ENCODE measurements at places on chromosomes 2 and 18.

- peak; percentile 85 for DNase-seq
Observed at GRCh38 chr18:76686737-76687231, 135.6 kb upstream of the ZNF236 start.

DNA sequence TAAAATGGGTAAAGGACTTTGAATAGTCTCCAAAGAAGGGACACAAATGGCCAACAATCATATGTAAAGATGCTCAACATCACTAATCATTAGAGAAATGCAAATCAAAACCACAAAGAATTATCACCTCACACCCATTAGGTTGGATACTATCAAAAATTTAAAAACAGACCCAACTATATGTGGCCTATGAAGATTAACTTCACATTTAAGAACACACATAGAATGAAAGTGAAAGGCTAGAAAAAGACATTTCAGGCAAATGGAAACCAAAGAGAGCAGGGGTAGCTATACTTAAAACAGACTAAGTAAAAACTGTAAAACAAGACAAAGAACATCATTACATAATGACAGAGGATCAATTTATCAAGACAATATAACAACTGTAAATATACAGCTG lies 53.5 kb upstream of the ASPRV1 start:
- no peak for DNase-seq

DNA sequence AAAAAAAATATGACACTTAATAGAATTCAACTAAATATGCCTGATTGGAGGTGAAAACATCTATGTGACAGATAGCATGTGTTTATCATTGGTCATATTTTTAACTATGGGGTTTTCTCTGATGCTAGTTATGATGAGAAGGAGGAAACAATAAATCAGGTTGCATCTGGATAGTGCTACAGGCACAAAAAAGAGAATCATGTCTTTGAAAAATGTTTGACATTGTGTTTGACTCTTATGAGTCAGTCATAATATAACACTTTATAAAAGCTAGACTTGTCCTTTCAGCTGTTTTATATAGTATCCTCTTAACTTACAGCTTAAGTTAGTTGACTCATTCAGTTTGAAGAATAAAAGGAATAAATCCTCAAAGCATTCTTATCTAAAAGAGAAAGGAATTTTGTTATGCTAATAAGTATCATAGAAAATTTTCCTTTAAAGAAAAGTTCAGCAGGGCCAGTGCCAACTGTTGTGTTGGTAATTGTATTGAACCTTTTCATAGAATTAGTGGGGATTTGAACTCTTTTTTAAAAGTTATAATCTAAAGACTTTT lies 78.4 kb upstream of the UBXN4 start:
- DNase-seq, result no peak

DNA sequence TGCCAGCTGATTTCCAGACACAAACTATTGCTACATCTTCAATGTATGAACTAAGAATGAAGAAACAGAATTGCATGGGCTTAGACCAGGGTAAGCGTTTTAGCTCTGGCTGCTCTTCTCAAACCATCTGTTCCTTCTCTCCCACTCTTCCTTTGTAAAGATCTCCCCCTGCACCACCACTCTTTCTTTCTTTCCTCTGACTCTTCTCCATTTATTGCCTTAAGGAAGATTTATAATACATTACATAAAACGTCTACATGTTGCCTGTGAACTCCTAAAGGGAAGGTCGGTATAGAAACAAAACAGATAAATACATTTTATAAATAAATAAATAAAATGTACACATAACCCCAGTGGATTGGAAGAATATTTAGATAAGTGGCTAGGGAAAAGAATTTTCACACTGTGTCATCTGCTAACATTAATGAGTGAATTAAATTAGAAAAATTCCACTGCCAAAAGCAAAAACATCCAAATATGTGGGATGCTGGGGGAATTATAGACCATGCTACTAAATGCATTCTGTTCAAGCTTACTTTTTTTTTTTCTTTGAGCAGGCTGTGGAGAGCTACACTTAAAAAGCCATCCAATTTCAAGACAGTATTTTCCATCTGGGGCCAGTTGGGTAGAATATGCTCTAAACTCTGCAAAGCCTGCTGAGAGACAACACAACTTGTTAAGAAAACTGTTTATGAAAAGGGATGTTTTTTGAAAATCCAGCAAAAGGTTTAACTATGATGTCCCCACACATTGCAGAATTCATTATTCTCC lies 41.5 kb downstream of the NCKAP5 start:
- no peak for DNase-seq

- DNase-seq, result no peak
Observed at GRCh38 chr2:202690321-202690900, 55.6 kb downstream of the FAM117B start.

DNA sequence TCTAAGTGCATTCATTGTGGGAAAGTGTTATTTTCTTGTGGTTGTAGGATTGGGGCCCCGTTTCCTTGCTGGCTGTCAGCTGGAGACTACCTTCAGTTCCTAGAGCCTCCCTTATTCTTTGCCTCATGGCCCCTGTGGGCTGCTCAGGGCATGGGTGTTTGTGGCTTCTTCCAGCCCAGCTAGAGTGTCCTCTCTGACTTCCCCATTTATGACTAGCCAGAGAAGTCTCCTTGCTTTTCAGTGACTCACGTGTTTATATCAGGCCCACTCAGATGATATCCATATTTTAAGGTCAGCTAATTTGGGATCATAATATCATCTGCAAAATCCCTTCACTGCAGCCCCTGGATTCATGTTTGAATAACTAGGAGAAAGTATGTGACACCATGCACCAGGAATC lies 62.8 kb downstream of the DTNA start:
- DNase-seq, result peak; percentile 18

DNA sequence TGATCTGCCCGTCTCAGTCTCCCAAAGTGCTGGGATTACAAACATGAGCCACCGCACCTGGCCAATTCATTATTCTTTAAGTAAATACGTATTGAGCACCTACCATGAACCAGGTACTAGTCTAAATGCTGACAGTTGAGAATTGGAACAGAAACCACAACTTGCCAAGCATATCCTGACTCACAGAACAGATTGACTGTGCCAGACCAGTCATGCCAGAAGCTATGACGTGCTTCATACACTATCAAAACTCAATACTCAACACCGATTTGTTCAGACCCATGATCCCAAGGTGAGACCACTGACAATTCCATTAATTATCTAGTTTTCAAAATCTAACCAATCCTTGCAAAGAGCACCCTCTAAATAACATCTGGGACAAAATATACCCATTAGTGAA lies 148.6 kb downstream of the B3GNT2 start:
- peak; percentile 28 for DNase-seq

DNA sequence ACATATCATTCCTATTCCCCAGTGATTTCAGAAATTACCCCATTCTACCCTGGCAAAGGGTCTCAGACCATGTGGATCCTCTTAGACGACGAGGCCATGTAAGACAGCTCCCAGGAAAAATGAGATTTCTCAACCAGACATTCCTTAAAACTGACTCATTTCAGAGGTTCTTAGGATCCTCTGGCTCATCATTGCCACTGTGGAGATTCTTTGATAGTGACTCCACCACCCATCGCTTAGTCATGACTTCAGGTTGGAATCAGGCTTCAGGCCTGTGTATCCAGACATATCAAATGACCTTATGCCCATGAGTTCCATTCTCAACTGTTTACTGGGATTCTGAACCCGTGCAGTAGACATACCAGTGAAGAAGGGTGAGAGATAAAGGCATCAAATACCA lies 245.6 kb upstream of the TCF4 start:
- peak; percentile 88 for DNase-seq

- DNase-seq, result no peak
Observed at GRCh38 chr18:42094875-42095274, 139.8 kb downstream of the PIK3C3 start.

DNA sequence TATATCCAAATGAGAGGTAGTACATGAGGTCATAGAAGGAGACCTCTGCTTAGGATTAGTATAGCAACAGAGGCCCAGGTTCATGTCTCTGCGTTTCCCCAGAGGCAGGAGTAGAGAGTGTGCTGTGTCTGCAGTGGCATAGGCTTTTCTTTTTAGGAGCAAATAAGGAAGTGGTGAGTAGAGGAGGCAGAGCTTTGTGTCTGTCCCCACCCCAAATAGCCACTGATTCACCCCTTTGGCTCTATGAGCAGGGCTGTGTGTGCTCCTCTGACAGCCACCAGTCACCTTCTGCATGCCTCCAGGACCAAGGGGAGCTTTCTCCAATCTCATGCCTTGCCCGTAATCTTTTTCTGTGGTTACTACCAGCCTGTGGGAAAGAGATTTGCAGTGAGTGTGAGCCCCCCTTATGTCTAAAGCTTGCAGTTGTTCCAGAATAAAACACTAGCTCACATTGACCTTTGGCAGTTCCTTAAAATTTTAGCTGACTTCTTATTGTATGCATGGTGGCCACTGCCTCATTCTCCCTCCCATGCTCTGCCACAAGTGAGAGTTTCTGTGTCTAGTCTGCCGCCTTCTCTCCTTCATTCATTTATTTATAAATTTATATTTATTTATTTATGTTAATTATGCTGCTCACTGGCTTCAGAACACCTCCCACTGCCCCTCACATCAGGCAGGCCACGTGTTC lies 23.5 kb upstream of the ELAC1 start:
- DNase-seq, result peak; percentile 20

- DNase-seq, result no peak
Observed at GRCh38 chr2:37443082-37443481, 98.7 kb downstream of the QPCT start.

DNA sequence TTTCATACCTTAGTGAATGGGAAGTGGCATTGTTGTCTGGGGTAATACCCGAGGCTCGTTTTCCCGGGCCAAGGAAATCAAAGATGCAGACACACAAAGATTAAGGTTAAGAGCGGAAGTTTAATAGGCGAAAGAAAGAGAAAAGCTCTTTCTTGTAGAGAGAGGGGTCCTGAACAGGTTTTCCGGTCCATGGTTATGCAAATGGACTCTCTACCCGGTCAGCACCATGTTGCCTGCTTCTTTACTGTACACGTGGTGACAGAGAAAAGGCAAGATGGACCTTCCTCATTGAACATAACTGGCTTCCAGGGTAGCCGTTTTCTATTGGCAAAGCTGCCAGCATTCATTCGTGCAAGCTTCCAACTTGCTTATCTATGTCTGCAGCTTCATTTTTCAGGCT lies 2063.5 kb downstream of the SUCLG1 start:
- DNase-seq, result no peak

DNA sequence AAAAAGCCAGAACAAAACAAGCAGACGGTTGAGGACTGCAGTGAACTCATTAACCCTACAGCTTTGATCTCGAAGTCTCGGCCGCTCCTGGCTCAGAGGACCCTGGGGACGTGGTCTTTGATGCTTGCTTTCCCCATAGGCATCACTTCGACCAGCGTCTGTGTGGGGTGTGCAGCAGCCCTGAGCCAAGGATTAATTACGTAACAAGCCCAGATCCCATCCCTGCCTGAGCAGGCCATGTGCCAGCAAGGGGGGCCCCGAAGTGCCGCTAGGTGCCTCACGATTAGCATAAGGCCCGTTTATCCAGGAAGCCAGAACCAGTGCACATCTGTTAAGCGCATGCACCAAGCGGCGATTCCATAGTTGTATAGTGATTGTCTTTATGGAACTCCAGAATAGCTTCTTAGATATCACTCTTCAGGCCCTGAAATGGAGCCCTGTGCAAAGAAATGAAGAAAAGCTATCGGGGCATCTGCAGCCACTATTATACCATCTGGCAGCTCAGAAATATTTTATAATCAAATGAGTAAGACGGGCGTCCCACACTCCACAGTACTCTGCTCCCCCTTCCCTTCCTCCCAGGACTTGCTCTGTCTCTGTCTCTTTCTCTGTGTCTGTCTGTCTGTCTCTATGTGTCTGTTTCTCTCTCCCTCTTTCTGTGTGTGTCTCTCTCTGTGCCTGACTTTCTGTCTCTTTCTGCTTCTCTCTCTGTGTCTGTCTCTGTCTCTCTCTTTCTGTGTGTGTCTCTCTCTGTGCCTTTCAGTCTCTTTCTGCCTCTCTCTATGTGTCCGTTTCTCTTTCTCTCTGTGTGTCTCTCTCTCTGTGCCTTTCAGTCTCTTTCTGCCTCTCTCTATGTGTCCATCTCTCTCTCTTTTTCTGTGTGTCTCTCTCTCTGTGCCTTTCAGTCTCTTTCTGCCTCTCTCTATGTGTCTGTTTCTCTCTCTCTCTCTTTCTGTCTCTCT lies 41.7 kb downstream of the HPCAL1 start:
- no peak for DNase-seq

- peak; percentile 63 for DNase-seq
Observed at GRCh38 chr18:2981212-2981728, 31.7 kb downstream of the LPIN2 start.

DNA sequence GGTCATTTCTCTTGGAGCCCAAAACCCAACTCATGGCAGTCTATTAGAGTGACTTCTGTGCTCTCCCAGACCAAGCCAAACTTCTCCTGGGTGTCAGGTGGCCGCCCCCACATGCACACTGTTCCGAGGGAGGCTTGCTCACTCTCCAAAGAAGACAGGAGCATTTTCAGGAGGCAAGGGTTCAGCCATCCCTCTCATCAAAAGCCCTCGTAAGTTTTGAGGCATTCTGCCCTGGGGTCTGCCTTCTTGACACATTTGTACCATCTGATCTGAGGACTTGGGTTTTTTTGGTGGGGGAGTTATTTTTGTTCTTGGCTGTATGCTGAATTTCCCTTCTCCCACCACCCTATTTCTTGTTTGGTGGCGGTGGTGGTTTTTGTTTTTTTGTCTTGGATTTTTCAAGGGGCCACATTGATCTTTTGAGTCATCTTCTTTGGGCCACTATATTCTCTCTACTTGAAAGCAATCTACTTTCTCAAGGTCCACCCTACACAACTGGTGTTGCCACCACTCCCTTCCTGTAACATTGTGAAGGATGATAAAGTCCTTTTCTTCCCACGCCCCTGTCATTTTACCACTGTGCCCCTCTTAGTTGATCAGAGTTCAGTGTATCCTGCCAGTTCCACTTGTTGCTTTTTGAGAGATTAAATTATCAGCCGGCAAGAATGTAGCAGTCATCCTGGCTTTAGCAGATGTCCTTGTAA lies 255.8 kb downstream of the CYP26B1 start:
- DNase-seq, result no peak

- peak; percentile 38 for DNase-seq
Observed at GRCh38 chr2:210287301-210287700, 27.7 kb downstream of the MYL1 start.

- no peak for DNase-seq
Observed at GRCh38 chr2:120766470-120767351, 31.0 kb downstream of the GLI2 start.

DNA sequence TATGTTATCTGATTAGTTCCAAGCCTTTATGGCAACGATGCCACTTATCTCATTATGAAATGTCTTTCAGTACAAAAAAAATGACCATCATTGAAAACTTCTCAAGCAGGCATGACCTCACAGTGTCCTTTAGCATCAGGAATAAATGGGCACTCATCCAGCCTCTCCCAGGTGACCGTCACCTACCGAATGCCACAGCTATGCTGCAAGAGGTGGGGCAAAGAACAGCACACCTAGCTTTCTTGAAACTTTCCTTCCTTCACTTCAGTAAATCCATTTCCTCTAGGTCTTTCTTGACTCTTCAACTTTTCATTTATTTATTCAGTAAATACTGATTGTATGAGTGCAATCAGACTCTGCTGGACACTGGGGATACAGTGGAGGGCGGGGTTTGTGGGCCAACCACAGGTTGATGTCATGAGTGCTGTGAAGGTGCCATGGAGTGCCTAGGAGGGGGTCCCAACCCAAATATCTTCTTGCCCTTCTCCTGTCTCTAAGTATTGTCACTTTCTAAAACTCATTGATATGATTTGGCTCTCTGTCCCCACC lies 54.3 kb upstream of the HK2 start:
- DNase-seq, result no peak

GRCh38 chr18:35477497-35477896 lies 20.3 kb downstream of the INO80C start:
- no peak for DNase-seq

GRCh38 chr18:8871489-8871888 lies 166.1 kb downstream of the MTCL1 start:
- no peak for DNase-seq

- no peak for DNase-seq
Observed at GRCh38 chr18:34624551-34624950, 85.5 kb upstream of the DTNA start.

Measured in astrocyte of the hippocampus (primary cell).